ENCODE measurements at places on chromosomes 6 and 20. TPM values are rescaled to one million over a fixed set of nuclear protein-coding genes. Genes with fewer than 3 reads are reported as not detected.

- DNase-seq = no peak
Measured at GRCh38 chr6:170165085-170165470, 125.8 kb downstream of the DLL1 start.

The HINT3 gene
- total RNA-seq = 44.2 TPM

DNA sequence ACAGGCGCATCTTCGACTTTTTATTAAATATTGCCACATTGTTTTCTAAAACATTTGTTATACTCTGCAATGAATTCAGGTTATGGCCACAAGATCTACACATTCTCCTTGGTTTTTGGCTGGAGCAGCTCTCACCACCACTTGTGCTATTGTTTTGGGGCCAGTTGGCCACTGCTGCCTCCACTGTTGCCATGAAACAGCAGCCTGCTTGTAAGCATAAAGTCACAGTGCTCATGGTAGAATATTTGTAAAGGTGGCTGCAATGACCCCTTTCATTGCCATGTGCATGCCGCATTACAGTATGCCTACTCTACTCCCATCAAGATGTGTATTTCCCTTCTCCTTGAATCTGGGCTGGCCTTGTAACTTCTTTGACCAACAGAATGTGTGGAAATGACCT, 141.4 kb downstream of the SCML4 start:
- no peak for DNase-seq

DNA sequence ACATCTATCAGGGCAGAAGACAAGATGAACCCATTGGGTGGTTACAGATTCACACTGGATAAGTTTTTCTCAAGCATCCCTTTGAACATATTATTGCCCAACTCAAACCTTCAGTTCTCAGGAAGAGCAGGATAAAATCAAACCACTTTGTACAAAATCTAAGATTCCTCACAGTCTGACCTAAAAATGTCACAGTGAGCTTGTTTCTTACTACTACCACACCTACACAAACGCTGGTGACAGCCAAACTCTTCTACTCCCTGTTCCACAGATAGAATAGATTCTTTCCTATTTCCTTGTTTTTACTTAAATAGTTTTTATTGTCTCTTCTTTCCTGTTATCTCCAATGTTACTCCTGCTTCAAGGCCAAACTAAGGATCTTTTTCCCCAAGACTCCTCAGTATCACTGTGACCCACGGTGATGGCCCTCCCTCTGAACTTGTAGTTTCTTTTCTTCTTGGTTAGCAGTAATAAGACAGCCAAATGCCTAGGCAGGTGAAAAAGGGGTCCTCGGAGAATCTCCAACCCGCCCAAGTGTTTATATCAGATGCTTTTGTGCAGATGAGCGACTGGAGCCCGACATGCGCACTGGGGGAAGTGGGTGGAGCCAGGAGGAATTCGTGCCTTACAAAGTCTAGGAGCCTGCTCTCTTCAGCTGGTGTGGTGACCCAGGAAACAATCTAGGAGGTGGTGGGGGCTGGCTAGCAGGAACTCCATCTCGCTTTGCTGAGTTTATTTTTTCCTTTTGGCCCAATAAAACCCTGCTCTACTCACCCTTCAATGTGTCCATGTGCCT, 53.4 kb downstream of the SEL1L2 start:
- no peak for DNase-seq

DNA sequence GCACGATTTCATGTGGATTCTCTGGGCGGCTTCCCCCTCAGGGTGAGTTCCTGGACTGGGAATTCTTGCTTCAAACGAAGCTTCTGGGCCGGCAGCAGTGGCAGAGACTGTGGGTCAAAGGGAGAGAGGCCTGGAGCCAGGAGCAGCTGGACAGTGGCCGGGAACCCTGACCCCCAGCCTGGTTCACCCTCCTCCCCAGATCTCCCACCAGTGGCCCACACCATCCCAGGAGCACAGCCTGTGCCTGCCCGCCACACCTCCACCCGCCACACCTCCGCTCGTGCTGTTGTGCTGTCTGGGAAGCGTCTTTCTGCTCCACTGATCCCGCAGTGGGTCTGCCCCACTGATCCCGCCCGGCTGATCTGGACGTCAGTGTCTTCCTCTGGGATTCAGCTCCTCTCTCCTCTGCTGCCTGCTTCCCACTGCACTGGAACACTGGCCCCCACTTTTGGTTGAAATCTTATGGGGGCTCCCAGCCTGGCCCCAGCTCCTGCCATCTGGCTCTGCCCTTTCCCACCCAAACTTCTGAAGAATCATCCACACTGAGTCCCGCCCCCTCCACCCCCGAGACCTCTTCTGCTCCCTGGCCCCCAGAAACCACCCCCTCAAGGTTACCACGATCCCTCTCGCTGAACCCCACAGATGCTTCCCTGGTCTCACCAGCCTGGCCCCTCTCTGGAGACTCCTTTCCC, 9.8 kb downstream of the ZBP1 start:
- no peak for DNase-seq

GRCh38 chr6:75624988-75625387, 23.3 kb downstream of the SENP6 start:
- DNase-seq = no peak

GRCh38 chr20:47061549-47061948, 166.9 kb downstream of the EYA2 start:
- DNase-seq = no peak

- no peak for DNase-seq
Measured at GRCh38 chr6:113481458-113481857, 375.7 kb upstream of the MARCKS start.

- DNase-seq = no peak
Measured at GRCh38 chr20:61950641-61951071, 115.0 kb downstream of the TAF4 start.

DNA sequence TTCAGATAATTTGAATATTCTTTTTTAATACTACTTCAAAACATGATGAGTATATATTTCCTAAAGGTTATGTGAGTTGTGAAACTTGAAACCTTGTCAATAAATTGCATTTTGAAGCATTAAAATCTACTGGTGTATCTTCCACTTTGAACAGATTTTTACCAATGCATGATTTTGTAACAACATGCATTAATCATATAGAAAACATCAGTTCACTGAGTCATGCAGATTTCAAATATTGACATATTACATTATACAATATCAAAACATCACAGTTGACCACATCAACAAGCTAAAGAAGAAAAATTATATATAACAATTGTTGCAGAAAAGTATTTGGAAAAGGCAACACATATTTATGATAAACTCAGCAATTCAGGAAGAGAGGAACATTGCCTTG, 158.1 kb downstream of the WDR27 start:
- DNase-seq = no peak

DNA sequence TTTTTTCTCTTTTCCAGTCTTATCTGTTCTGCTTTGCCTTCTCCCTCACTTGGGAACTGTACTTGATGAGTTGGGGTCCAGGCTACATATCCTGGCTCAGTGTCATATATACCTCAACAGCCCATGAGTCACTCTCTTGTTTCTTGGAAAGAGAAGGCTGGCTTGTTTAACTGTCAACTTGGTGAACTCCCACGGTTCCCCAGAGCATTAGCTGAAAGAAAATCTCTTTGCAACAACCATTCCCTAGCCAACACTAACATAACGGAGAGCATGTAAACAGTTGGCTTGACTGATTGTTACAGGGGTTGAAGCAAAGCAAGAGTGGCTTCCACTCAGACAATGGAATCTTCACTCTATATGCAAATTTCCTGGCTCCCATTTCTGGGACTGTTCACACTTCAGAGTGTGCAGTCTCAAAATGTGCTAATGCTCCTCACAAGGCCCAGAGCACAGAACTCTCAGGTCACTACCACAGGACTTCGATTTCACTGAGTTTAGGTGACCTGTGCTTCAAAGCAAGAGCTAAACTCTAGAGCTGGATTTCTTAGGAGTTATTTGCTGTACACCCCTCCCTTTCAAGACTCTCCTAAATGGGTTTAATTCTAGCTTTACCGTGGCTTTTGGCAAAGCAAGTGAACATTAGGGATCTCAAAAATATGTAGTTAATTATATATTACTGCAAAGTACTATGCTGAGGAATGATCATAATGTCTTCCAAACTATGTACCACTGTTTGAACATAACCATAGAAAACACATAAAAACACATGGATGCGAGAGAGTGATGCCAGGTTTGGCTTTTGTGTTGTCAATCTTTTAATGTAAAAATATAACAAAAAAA, 609.8 kb downstream of the RFPL4B start:
- no peak for DNase-seq

DNA sequence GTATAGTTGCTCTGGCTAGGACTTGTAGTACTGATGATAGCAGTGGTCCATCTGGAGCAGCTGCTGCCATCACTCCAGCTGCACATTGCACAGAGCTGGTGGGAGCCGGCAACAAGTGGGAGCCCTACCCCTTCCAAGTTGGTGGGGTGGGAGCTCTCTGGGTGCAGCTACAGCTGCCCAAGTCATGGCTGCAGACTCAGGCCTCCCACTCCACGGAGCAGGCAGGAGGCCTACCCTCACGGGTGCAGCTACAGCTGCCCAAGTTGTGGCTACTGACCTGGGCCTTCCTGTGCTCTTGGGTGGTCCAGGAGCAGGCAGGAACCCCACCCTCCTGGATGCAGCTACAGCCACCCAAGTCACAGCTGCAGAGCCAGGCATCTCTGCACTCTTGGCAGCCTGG, 32.1 kb upstream of the ASIP start:
- no peak for DNase-seq

DNA sequence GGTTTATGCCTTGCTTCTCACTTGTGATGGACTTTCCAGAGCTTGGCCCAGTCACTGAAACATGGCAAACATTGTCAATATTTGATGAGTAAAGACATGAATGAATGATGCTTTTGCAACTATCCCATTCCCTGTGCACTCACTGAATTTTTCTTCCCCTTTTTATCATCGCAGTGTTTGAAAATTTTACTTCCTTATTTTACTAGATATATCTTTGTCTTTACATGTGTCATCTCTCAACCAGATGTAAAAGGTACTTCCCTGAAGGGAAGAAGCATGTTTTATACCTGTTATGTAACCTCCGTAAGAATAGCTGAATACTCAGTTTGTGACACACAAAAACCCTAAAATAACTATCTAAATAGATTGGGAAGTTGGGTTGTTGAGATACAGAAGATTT, 544.7 kb upstream of the FLRT3 start:
- no peak for DNase-seq

GRCh38 chr6:119172824-119173223, 94.4 kb upstream of the FAM184A start:
- no peak for DNase-seq

- no peak for DNase-seq
Measured at GRCh38 chr20:15700147-15700765, 873.0 kb downstream of the KIF16B start.

- DNase-seq = no peak
Measured at GRCh38 chr20:50089140-50089786, 23.7 kb downstream of the UBE2V1 start.

The ZGPAT gene
- total RNA-seq = 14.3 TPM

The PLN gene
- 0.45 TPM for total RNA-seq

GRCh38 chr6:53282741-53283140, 66.0 kb downstream of the ELOVL5 start:
- no peak for DNase-seq

DNA sequence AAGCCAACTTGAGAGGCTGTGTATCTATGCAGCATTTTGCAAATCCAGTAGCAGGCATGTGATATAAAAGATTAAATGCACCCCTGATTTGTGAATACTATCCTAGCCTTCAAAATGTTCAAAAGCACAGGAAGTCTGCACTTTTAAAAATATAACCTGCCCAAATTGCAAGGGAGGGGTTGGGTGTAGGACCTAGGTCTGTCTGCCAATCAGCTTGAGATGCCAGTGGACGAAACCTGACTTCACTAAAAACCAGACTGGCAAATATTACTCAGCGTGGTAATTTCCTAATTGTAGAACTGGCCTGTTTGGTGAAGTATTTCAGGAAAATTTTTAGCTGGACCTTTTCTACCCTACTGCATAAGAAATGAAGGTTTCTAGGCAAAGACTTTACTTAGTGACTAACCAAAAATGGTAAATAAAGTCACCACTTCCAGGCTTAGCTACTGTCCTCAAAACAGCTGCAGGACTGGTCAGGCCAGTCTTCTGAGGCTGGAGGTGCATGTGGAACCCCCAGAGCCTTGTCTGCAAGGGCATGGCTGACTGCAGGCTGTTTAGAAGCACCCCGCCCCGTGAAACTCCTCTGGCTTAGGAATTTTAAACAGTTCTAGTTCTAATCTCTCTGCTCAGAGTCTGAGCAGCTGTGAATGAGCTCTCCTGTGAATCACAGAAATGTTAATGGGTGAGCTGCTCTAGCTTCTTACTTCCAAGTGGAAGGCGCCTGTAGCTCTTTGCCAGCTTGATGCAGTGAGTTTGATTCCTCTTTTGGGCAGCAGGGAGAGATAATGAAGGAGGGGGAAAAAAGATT, 104.4 kb upstream of the ESR1 start:
- DNase-seq = no peak
